CD14-positive monocyte (primary cell): ENCODE measurements at places on chromosomes 1 and 21. TPM values are rescaled to one million over a fixed set of nuclear protein-coding genes. Genes with fewer than 3 reads are reported as not detected.

Gene CFHR5
- not detected in 2 replicates for polyA plus RNA-seq

Gene CD247
- polyA plus RNA-seq = 0.29 and 0.62 TPM in 2 replicates

Gene FAM72C
- 0.31 TPM for polyA plus RNA-seq

Gene NBPF12
- 0.40 TPM for polyA plus RNA-seq

Gene MPZ
- polyA plus RNA-seq = not detected

Gene TMIGD3
- 2.1 TPM for polyA plus RNA-seq

Gene GPR161
- polyA plus RNA-seq = 0.32 and 0.65 TPM in 2 replicates

Gene RIPPLY3
- not detected for polyA plus RNA-seq

Gene C1orf94
- not detected in 2 replicates for polyA plus RNA-seq

Gene TRAF3IP3
- 89.3 TPM for polyA plus RNA-seq

Gene MRPS15
- polyA plus RNA-seq = 68.1 TPM

Gene ENAH
- 0.12 TPM in 1 of 2 replicates, not detected in the other for polyA plus RNA-seq
